ENCODE measurements at places on chromosomes 2 and 18.

GRCh38 chr2:201793631-201794030 lies 12.7 kb upstream of the CDK15 start:
- DNase-seq: no peak

DNA sequence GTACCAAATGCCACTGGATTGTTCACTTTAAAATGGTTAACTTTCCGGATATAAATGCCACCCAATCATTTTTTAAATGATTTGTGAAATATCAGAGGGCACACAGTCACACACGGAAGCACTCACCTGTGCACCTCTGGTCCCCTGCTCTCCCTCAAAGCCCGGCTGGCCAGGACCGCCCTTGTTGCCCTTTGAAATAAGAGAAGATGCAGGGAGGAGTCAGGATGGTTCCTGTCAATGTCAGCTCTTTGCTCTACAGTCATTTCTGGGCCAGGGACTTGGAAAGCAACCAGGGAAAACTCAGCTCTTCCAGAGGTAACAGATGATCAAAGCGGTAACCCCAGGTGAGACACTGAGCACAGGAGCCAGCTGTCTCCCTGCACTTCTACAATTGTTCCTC lies 60.7 kb downstream of the COL6A3 start:
- no peak for DNase-seq

GRCh38 chr2:40101131-40101575 lies 322.1 kb upstream of the THUMPD2 start:
- no peak for DNase-seq

DNA sequence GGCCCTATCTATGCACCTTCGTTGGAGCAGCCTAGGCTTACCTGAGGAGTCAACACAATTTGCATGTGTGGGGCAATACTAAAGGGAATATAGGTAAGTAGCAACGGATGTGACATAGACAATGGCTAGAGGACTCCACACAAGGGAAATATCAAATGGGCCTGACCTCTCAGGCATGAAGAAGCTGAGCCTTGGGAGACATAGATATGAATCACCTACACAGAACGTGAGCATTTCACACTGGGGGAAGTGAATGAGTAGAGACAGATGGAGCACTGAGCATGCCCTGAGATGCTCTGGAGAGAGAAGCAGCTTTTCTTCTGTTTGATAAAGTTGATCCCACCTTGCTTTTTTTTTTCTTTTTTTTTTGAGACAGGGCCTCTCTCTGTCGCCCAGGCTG lies 97.9 kb downstream of the ATL2 start:
- DNase-seq: no peak

DNA sequence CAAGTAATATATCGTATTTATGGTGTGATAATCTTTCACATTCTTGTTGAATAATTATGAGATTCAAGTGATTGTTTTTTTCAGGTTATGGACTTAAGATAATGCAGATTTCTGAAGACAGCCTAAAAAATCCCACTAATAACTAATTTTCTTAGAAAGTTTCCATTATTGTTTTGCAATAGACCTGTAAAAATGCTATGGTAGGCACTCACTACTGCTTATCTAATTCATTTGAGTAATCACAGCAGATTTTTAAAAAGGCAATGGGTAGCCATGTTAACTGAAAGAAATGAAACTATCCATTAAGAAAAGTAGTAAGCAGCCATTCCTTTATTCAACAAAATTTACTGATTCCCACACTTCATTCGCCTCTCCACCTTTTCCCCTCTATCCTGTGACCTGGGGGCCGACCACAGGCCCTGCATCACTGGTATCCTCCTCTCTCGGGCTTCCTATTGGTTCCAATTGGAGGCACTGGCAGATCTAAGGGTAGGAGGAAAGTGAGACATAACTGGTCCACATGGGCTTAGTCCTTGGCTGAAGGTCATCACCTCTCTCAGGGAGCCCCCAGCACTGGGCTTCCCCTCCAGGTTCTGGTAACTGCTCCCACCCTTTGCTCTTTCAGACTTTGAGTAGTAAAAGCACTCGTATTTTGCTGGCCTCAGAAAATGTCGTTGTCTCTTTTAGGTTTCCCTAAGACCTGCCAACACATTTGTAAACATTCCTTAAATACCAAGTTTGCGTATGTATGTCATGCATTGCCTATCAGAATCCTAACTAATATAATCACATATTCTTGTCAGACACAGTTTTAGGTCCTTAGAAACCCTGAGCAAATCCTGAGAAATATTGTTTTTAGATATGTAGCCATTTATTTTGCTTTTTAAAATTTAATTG lies 18.5 kb downstream of the RBMS1 start:
- no peak for DNase-seq

GRCh38 chr18:9870431-9871008 lies 15.3 kb upstream of the TXNDC2 start:
- no peak for DNase-seq

- no peak for DNase-seq
Measured at GRCh38 chr18:44630118-44630517, 50.6 kb upstream of the SETBP1 start.

- DNase-seq: peak; percentile 65
Measured at GRCh38 chr2:223601932-223602666, at the start of gene SCG2. TSS of gene SCG2 (minus strand) at chr2:223602361. CDS start at chr2:223599282, 3,079 bp downstream.

GRCh38 chr2:23418461-23418911 lies 33.5 kb downstream of the KLHL29 start:
- DNase-seq: no peak

DNA sequence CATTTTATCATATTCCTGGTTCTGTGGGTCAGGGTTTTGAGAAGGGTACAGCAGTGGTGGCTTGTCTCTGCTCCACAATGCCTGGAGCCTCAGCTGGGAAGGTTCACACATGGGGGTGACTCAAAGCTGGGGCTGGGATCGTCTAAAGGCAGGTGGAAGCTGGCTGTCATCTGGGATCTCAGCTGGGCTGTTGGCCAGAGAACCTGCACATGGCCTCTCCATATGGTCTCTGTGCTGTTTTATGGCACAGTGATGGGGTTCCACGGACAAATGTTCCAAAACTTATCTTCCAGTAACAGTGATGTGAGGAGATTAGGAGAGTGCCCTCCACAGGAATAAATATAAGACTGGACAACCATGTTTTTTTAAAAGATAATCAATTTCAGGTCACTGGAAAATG lies 191.4 kb downstream of the SS18 start:
- no peak for DNase-seq

GRCh38 chr2:129805899-129806298 lies 173.6 kb upstream of the RAB6C start:
- DNase-seq: no peak

DNA sequence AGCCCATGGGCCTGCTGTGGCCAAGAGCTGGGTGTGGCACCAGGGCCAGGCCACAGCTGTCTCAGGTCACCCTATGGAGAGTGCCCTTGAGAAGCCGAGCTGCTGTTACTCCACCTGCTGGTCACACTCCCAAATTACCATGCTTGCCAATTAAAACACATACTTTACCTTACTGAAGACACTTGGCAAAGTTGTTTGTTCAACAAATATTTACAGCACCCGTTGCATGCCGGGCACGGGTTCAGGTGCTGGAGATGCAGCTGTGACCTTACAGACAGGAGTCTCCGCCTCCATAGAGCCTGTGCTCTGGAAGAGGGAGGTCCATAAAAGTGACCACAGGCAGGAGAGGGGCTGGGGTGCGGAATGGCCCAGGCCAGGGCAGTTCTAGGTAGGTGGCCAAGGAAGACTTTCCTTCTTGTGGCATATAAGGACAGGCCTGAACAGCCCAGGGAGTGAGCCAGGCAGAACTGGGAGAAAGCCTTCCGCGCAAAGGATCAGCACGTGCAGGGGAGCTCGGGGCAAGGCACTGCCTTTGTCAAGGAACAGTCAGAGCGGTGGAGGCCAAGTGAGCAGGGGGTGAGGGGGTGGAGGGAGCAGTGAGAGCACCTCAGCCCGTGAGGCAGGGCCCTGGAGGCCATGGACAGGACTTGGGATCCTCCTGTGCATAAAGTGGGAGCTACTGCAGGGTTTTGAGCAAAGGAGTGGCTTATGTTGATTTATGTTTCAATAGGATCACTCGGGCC lies 23.6 kb upstream of the RBM44 start:
- peak; percentile 31 for DNase-seq

DNA sequence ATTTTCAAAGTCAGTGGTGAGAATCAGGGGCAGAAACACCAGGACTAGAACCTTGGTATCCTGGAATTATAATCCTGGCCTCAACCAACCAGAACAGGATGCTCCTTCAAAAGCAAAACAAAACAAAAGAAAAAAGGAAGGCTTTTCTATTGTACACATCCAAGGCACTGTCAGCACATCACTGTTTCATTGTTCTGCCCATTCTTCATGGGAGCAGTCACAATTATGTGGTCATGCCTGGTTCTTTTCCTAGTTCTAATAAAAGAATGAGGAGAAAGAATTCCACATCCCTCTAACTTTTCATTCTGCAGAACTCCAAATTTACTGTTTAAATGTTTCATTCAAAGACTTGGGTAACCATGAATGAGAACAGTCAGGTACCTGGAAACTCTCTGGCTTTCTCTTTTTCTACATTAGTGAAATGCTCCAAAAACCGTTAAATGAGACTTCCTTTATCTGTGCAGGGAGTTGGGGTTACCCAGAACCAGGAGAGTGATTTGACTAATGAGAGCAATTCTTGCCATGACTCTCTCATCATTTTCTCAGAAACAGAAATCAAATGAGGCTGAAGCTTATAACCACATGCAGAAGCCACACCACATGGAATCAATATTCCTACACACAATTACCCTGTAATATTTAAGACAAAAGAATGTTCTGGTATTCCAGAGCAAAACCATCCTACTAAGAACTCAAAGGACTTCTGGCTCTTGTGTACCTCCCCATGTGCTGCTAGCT lies 110.9 kb upstream of the CCDC150 start:
- no peak for DNase-seq

DNA sequence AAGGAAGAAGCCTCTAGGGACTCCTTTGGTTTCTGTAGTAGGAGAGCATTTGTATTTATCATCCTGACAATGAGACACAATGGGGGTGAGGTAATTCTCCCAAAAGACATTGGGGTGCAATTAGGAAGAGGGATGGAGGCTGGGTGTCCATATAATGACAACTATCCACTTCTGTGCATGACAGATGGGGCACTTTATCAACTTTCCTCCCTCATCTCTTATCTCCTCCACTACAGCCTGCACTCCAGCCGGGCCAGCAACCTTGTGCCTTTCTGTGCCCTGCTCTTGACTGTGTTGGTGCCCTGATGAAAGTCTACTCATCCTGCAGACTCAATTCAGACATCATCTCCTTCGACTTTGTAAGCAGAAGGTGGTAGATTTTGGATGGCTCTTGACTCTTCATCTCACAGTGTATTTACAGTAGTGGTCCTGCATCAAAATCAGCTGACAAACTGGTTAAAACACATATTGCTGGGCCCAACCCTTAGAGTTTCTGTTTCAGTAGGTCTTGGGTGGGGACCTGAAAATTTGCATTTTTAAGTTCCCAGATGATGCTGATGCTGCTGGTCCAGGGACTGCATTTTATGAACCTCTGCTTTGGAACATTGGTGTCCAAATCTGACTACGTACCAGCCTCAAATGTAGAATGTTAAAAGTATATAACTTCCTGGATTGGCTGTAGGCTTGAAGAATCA lies 40.8 kb upstream of the CFAP36 start:
- DNase-seq: no peak

- no peak for DNase-seq
Measured at GRCh38 chr18:10139783-10140410, 226.1 kb downstream of the VAPA start.

- peak; percentile 58 for DNase-seq
Measured at GRCh38 chr18:23302851-23303527, 150.1 kb upstream of the RIOK3 start.

GRCh38 chr2:226707499-226707898 lies 92.1 kb downstream of the IRS1 start:
- no peak for DNase-seq

DNA sequence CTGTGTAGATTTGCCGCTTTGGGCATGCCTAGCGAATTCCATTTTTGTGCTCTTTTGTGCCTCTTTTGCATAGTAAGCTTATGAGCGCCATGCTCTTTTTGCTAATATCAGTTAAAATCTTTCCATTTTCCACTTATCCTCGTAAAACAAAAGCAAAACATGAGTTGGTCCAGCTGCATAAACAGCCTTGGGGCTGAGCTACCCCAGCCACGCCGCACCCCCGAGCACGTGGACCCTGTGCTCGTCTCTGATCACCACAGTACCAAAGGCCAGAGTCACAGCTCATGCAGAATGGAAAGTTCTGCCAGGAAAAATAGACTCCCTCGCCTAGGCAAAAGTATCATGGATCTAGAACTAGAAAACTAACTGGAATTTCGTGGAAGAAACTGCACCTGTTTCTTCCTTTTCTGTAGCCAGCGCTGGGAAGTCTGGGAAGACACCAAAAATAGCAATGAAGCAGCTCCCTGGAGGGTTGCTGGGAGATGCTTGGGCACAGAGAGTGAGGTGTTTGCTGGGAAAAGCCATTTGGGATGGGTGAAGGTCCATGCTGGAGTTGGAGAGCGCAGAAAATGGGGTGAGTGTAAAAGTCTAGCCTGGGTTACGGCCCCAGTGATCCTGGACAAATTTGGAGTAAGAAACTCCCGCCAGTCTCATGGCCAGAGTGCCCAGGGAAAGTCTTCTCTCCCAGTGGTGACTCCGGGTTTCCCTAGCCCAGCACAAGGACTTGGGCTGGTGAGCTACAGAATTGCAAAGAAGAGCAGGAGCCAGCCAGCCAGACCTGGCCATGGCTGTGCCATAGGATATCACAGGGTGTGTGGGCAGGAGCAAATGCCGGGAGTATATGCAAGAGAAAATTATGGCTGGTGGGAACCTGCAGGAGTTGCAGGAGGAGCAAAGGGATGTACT lies 218.4 kb downstream of the GBX2 start:
- no peak for DNase-seq

DNA sequence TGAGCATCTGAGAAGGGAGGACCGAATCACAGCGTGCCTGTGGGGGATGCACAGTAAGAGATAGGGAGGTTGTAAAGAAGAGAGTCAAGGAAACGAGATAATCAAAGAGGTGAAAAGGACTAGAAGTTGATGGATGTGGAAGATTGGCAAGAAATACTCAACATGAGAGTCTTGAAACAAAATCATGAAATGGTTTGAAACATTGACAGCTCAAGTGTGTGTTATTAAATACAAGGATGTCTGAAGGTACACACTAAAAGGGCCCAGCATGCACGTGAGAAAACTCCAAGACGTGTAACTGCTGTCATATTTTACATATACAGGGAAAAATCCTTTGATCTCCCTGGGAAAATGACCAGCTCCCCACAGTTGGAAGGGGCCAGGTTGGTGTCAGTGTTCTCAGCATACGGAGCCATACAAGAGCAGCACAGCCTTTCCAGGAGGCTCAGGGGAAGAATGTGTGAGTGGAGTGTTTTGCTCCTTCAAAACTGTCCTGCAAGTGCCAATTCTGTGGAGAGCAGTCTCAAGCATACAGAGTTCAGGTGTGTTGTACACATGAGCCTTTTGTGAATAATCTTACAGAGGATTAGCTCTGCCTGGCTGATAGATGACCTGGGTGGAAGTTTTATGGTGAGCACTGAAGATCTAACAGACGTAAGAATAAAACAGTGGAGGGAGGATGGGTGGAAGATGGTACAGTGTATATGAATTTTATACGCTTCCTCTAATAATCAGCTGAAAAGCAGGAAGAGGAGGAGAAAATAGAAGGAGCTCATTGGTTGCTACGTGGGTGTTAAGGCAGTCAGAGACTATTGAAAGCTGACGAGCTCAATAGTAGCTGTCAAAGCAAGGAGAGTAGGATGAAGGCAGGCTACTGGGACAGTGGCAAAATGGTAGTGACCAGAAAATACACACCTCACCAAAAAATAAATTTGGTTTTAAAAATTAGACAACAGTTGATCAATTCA lies 126.8 kb downstream of the ATP9B start:
- no peak for DNase-seq

Data from Kasumi-1 (cell line).